ENCODE measurements at places on chromosomes 6 and 20.

DNA sequence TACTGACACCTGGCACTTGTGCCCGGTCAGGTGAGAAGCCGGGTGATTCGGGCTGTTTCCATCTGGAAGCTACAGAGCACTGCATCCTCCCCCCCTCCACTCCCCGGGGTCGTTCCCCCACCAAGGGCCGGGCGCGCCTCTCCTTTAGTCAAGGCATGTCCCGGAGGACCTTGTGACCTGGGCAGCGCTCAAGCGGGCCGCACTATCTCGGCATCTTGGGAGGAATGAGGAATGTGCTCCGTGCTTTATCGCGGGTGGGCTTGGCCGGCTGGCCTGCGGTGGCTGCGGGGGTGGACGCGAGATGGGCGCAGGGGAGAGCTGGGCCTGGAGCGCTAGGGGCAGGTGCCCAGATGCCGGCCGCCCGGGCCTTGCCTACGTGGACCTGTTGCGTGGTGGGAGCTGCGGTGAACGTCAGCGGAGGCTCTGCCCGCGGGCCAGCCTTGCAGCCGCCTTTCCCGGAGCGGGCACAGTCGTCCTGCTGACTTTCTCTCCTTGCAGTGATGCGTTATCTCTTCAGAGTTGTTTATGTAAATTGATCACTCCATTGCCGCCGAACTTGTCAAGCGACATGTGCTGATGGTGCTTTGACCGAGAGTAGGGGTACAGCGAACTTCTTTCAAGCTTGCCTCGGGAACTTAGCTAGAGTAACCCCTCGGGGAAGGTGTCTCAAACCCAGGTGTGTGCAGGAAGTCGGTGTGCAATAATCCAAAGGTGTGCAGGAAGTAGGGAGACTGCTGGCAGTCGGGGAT lies 1.1 kb downstream of the LRRC1 start:
- no peak for DNase-seq

- DNase-seq, result no peak
These were observed 94.1 kb downstream of the DACT2 start for GRCh38 chr6:168225471-168225911.

DNA sequence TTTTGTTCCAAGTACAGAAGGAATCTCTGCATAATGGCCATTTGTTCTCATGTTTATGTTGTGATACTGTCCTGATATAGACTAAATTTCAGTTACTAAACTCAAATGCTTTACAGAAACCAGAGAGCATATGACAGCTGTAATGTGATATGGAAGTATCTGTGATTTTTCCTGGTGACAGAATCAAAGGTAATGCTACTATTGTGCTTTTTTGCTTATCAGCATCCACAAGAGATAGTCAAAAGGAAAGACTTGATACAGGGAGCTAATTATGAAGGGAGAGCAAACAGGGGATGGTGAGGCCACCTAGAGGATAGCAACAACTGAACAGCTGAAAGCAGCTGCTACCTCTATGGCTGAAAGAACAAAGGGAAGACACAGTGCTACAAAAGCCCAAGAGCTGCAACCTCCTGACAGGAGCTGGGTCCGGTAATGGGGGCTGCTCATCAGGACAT lies 181.4 kb downstream of the PHF3 start:
- DNase-seq, result no peak

DNA sequence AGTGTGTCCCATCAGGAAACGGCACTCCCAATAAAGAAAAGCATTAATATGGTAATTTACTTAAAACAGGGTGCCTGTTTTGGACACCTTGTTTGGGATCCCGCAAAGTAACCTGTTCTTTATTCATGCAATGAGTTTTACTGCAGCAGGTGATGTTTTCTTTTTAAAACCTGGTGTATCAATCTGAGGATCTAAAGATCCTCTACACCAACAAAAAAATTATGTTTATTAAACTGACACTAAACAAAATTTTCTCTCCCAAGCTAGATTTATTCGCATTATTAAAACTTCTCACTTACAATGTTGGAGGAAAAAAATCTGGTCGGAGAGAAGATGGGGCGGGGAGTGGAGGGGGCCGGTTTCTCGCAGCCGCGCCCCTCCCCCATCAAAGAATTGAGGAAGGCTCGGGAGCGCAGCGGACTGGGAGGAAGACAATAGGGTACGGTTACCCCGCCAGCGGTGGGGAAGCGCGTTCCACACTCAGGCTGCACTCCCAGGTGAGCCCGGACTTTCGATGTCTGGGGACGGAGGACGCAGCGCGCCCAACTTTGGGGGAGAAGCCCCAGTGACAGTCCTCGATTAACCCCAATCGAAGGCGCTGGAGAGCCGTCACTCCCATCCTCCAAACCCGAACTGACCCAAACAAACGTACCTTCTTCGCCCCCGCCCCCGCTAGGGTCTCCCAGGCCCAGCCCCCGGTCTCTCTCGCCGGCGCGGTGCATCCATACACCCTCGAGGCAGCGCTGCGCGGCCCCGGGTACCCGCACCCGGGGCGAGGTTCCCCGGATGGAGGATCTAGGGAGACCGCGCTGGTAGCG lies 1.3 kb downstream of the CD24 start:
- DNase-seq, result no peak

GRCh38 chr20:1336699-1337367 lies 7.9 kb upstream of the SDCBP2 start:
- DNase-seq, result no peak

GRCh38 chr20:38139156-38139912 lies 25.7 kb downstream of the TGM2 start:
- no peak for DNase-seq

DNA sequence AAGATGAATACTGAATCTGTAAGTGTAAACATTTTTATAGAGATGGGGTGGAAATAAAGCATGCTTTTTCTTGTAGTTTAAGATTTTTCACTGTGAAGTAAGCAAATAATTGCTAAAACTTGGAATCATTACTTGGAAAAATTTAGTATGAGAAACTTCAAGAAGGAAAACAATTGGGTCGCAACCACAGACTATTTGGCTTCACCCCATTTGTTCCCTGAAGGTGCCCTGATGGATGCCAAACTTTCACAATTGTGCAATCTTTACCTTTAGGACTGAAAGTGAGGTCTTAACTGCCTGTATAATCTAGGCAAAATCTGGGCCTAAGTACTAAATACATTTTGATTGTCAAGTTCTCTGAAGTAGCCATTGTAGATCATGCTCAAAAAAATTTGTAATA lies 330.1 kb downstream of the HDGFL1 start:
- no peak for DNase-seq

- DNase-seq, result no peak
These were observed 256.3 kb downstream of the ADGRB3 start for GRCh38 chr6:68891419-68891818.

DNA sequence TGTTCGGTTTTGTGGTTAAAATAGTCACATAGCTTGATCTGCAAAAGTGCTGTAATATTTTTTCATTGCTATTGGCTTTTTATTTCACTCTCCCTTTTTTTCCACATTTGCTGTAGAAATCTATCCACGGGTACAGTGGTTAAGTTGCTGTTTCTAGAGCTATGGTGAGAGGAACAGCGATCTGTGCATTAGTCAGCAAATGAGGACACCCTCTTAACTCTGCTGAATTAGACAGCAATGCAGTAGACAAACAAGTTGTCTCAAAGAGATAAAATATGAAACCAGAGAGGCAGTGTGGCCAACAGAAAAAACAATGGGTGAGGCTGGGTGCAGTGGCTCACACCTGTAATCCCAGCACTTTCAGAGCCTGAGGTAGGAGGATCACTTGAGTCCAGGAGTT lies 17.6 kb upstream of the SYNJ2 start:
- DNase-seq, result no peak

DNA sequence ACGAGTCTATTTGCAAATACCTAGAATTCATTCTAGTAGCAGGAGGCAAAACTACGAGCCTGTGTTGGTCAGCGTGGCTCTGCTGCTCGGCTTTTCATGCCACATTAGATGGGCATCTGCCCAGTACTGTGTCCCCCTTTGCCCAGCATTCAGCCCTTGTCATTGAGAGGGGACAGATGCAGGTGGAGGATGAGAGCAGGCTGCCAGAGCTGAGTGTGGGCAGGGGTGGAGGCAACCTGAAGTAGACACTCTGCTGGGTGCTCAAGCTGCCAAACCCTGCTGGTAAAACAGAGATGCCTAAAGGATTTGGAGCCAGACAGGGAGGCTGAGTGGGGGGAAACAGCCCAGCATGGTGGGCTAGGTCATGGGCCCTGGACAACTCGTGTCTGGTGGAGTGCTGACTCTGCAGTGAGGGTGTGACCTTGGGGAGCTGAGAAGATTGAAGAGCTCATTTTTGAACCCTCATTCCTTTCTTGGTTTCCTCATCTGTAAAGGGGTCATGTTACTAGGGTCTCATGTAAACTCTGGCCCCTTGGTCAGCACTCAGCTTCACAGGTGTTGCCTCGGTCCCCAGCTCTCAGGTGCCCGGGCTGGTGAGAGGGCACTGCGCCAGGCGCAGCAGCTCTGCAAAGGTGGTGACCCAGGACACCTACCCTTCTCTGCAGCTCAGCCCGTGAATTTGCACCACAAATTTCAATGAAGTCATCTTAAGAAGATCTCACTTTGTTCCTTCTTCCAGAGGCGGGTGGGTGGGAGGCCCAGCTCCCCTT lies 64.2 kb upstream of the BHLHE23 start:
- DNase-seq, result no peak

DNA sequence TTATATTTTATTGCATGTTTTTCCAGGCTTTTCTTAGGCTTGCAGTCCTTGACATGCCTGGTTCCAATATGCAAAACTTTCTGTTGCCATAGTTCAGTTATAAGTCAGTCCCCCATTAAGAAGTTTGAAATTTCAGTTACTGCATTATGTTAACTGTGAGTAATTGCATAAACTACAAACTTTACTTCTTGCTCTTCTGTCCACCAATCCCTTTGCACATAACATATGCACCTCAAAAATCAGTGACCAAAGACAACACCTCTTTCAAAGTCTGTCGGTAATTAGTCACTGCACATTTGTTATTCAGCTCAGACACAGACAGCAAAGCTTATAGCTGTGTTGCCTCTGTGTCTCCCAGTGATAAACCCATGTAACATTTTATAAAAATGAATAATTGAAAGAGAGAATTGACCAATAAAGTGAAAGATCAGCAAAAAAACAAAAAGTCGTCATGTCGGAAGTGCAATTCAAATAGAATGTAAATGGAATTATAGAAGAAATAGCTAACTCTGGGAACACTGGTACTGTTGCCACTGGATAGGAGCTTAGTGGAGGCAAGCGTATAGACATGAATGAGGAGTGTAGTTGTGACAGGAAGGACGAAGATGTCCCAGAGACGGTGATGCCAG lies 50.3 kb upstream of the BTBD3 start:
- DNase-seq, result no peak

DNA sequence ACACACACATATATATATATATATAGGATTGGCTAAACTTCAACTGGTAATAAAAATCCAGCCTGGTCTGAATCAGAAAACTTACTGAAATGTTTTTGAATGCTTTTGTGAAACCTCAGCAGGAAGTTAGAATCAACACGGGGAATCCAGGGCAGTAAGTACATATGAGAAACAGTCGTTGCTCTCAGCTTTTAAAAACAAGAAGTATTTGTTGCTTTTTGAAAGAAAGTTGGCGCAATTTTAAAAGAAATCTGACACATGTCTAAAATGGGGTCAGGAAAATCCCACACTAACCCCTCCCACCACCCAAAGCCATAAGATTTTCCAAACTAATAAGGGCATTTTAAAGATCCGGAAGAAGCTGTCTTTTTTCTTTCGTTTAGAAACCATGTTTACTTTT lies 11.5 kb upstream of the CCDC170 start:
- no peak for DNase-seq

DNA sequence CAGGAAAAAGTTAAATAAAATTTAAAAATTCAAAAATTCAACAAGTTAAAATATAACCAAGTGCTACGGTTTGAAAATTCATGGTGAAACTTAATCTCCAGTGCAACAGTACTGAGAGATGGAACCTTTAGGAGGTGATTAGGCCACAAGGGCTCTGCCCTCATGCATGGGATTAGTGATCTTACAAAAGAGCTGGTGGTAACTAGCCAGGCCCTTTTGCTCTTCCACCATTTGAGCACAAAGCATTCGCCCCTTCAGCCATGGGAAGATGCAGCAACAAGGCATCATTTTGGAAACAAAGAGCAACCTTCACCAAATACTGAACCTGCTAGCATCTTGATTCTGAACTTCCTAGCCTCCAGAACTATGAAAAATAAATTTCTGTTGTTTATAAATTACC lies 80.9 kb downstream of the RNGTT start:
- DNase-seq, result no peak

- no peak for DNase-seq
These were observed 1.8 kb downstream of the WRNIP1 start for GRCh38 chr6:2766767-2767656.

- DNase-seq, result no peak
These were observed 113.3 kb downstream of the JPH2 start for GRCh38 chr20:44073675-44074071.

Data from activated naive CD8-positive, alpha-beta T cell treated with anti-CD3 and anti-CD28 coated beads, Interleukin-2, amount 50 U/mL, for 16 hours (primary cell).